ENCODE measurements at places on chromosomes 4 and X. TPM values are rescaled to one million over a fixed set of nuclear protein-coding genes. Genes with fewer than 3 reads are reported as not detected.

DNA sequence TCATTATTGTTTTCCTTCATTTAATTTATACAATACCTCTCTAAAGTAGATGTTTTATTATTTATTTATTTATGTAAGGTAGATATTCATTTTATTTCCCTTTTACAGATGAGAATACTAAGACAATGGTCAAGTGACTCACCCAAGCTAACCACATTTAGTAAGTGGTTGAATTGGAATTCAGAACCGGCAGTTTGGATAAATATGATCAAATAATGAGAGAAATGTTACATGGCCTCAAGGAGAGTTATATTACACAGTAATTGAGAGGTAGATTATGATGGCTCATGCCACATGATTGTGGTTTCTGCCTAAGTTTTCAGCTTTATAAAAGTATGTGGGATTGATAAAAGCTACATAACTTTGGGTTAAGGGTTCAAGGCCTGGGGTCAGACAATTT lies 239.4 kb upstream of the BOD1L1 start:
- no peak for DNase-seq

- no peak for DNase-seq
Observed at GRCh38 chrX:112223391-112223790, 140.8 kb upstream of the TRPC5 start.

DNA sequence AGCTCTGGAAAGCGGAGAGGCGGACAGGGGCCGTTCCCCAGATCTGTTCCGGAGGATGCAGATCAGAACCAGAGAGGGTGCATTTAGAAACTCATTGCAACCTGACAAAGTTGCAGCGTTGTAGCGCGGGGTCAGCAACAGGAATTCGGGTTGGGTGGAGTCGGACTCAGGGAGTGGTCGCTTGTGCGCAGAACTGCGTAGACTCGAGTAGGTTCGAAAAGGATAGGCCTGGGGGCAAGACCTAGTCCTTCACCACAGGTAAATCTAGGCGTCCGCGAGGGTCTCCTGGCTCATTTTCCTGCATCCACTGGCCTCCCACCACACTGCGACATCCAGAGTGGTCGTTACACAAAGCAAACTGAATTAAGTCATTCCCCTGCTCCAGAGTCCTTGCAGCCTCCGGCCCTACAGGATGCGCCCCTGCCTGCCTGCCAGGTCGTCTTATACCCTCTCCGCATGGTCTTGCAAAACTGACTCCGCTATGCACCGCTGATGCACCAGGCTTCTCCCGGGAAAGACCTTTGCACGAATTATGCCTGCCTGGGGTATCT lies 4.7 kb upstream of the ZNF518B start:
- no peak for DNase-seq

DNA sequence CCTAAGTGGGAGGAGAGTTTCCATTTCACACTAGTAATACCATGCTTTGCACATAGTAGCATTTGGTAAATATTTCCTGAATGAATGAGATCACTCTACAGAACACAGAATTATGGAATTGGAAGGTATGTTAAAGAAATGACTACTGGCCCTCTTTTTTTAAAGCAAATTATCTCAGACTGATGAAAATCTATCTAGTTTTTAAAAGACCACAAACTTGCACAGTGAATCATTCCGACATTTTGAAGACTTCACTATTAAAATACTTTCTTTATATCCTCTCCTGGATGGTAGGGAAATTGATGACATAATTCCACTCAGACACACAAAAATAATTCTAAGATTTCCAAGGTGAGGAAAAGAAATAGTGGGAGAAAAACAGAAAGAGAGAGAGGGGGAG lies 68.4 kb upstream of the ETNPPL start:
- DNase-seq, result no peak

DNA sequence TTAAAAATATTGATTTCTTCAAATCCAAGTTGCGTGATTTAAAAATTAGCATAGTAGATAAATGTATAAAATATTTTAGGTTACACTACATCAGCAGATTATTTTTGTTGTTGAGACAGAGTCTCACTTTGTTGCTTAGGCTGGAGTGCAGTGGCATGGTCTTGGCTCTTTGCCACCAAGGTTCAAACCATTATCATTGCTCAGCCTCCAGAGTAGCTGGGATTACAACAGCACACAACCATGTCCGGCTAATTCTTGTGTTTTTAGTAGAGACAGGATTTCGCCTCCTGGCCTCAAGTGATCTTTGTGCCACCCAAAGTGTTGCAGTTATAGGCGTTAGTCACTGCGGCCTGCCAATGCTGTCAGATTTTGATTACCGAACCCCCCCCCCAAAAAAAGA lies 1390.5 kb upstream of the TENM3 start:
- no peak for DNase-seq

GRCh38 chr4:153489856-153490558 lies 23.8 kb downstream of the TMEM131L start:
- no peak for DNase-seq

DNA sequence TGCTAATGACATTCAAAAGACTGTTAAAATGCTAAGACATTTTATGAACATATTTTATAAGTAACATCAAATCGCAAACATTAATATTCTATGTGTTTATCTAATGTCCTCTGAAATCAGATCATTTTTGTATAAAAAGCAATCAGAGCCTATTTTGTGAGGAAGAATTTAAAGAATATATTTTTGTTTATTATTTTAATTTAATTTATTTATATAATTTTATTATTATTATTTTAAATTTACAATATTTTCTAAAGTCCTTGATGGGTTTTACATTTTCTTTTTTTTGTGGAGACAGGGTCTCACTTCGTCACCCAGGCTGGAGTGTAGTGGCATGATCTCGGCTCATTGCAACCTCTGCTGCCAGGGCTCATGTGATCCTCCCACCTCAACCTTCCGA lies 262.8 kb downstream of the EPHA5 start:
- DNase-seq, result no peak

DNA sequence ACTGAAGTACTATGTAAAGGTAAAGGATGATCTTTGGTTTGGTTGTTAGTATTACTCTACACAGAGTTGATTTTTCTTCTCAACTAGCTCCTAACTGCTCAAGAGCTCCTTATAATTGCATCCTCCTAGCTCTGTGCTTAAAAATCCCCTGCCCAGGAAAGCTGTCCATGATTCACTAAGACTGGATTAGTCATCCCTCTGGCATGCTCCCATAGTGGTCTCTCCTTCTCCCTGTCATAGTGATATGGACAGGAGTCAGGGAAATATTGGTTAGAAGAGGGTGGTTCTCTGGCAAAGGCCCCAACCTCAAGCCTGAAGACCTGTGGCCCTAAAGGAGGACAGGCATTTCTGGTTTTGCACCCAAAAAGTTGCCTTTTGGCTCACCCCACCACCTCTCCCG lies 242.3 kb upstream of the KCNIP4 start:
- no peak for DNase-seq

DNA sequence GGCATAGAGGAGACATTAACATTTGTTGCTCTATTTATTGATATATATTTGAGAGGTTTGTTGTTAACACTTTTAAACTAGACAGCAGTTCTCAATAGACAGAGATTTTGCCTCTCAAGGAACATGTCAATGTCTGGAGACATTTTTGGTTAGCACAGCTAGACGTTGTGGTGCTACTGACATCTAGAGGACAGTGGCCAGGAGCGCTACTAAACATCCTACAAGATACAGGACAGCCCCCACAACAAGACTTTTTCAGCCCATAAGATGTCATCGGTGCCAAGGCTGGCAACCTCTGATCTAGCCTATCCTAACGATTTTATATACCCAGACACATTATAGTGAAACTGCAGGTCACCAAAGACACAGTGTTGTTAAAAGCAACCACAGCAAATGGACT lies 18.4 kb upstream of the CTSO start:
- no peak for DNase-seq

- no peak for DNase-seq
Observed at GRCh38 chr4:179855469-179855868, 2387.7 kb upstream of the TENM3 start.

Gene GSX2
- total RNA-seq, result not detected

Gene HCCS
- 36.6 TPM for total RNA-seq

Gene PDLIM3
- total RNA-seq, result not detected

Gene MAGEA9B
- not detected for total RNA-seq

Gene AADAT
- 0.20 TPM for total RNA-seq
